NCI-H1105 (cell line): ENCODE measurements at places on chromosomes 7 and 10.

DNA sequence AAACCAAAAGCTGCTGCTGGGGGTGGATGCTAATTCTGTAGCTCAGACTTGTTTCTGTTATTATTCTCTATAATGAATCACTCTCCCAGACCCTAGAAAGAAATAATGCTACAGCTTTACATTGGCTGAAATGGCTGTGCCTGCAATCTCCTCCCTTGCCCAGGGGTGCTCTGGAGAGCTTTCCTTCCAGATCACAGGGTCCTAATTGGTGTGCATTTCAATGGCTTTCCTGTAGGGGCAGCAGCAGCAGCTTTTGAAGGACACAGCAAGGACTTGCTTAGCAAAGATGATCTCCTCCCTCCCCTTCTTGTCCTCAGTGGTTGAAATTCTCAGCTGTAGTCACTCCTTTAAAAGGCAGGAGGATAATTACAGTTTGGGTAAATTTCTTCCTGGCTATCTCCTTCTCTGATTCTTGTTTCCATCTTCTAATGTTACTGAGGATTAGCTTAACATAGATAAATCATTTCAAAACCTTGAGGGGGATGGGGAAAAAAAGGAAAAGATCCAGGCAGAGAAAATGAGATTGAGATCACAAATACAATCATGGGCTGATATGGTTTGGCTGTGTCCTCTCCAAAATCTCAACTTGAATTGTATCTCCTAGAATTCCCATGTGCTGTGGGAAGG is 120.2 kb upstream of the CTTNBP2 start:
- no peak for DNase-seq

DNA sequence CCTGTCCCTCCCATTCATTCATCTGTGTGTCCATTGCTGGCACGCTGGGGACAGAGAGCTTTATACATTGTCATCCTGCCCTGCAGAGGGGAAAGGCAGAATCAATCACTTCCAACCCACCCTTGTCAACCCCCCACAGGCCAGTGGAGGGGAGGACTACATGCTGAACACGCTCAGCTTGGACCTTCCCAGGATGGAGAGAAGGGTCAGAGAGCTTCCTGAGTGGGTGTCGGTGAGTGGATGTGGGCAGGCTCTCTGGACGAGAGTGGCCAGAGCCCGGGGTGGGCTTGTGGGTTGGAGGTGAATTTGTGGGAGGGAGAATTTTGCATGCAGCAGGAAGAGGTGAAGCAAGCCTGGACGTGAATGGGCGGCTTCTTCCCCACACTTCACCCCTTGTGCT is 93.9 kb downstream of the DNAJB6 start:
- no peak for DNase-seq

- DNase-seq = no peak
Measured at GRCh38 chr7:106448346-106448991, 163.7 kb upstream of the NAMPT start.

GRCh38 chr7:35828817-35829216 is 28.0 kb downstream of the SEPTIN7 start:
- no peak for DNase-seq

GRCh38 chr10:93745408-93746065 is 12.2 kb upstream of the LGI1 start:
- DNase-seq = no peak

- DNase-seq = no peak
Measured at GRCh38 chr10:127018766-127019165, 113.5 kb downstream of the DOCK1 start.

GRCh38 chr7:26454180-26454579 is 162.5 kb downstream of the SNX10 start:
- DNase-seq = no peak

GRCh38 chr7:114790521-114790920 is 131.4 kb upstream of the MDFIC start:
- no peak for DNase-seq

GRCh38 chr7:35714862-35715261 is 19.9 kb upstream of the HERPUD2 start:
- no peak for DNase-seq

- no peak for DNase-seq
Measured at GRCh38 chr7:28114056-28114455, 66.5 kb downstream of the JAZF1 start.

DNA sequence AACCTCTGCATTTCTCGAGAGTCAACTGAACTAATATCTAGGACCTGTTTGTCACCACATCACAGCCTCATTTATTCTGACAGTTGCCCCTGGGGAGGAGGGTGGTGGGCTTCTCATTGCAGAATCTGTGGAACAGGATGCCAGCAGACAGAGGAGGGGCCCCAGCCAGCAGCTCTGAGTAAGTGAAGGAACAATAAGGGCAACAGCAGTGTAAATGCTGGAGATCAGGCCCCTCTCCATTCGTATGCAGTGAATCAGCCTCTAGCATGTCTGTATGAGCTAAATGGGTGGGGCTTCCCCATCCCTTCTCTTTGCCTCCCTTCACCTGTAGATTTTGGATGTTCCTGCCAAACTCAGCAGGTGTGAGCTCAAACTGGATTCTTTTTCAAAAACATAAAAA is 7.7 kb upstream of the CPVL start:
- DNase-seq = no peak

- DNase-seq = no peak
Measured at GRCh38 chr10:103820101-103821062, 35.0 kb downstream of the SH3PXD2A start.

DNA sequence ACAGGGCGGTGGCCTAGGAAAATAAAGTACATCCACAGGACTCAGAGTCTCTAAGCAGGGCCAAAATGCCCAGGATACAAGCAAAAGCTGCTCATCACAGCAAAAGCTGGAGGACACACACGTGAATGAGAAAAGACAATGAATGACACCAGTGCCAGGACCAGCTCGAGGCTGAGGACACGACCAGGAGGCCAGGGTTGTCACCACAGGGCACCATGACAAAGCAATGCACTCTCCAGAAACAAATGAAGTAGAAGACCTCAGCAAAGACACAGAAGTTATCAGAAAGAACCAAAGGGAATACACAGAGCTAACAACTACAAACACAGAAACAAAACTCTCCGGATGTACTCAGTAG is 92.1 kb downstream of the FOXL3 start:
- no peak for DNase-seq

DNA sequence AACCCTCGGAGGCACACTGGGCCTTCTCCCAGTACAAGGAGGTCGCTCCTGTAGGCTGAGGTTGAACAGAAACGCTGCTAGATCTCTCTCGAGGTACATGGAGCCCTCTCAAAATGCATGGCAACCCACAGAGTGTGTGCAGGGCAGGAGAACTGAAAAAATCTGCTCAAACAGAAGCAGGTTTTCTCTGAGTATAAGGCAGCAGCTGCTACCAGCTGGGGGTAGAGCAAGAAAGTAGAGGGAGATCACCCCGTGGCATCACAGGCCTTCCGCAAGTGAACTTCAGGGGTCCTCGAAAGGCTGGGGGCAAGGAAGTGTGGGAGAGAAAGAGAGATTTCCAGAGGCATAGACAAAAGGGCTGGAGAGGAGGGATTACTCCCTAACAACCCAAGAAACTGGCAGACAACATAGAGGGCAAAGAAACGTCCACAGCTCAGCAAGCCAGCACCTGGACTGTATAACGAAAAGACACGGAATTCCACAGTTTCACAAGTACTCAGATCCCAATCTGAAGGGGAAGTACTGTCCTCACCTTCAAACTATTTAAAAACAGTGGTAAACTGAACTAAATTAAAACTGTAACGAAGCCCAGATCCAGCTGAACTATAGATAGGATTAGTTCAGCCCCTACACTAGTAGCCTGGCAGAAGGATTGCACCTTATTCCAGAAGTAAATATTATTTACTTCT is 299.2 kb downstream of the IPMK start:
- no peak for DNase-seq

DNA sequence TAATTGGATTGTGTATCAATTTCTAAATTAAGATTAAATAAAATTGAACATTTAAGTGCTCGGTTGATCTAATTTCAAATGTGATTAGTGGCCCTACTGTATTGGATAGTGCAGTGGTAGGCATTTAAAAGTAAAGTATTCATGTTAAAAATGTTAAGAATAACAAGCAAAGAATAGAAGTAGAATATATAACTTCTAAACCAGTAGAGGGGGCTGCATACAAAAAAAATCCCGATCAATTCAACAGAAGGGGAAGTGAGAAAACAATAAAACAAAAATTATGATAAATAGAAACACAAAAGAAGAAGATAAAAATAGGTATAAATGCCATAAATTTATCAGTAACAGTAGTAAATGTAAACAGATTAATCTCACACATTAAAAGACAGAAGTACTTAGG is 24.9 kb upstream of the WDFY4 start:
- DNase-seq = no peak

- DNase-seq = no peak
Measured at GRCh38 chr10:71778071-71778825, 4.9 kb upstream of the VSIR start.

DNA sequence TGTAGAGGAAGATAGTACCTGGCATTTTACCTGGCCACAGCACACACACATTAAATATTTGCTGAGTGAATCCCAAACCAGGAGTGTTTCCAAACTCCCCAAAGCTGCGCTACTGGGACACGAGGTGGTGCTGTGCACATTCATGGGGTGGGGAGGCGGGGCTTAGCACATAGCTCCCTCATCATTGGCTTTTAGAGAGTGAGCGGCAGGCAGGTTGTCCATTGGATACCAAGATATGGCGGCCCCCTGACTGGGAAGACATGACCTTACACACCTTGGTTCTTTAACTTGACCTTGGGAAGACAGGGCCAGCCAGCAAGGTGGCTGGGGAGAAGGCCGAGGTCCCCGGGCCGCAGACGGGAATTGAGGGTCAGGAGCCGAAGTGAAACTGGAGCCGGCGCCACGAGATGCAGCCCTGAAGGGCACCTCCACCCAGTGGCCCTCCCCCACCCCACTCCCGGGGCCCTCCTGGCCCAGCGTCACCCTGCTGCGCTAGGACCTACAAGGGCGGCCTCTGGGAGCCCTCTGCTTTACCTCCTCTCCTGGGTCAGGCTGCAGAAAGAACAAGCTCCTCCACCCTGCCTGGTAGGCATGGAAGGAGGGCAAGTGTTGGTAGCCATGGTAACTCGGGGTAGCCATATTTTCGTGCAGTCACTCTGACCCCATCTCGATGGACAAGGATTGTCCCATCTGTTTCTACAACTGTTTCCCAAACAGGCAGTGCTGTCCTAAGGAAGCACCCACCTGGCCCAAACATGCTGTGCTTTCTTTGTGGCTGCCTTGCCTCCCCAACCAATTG is 24.0 kb downstream of the TMEM176A start:
- DNase-seq = no peak

- no peak for DNase-seq
Measured at GRCh38 chr10:49572594-49573114, 33.7 kb upstream of the ERCC6 start.

GRCh38 chr7:139943401-139943800 is 114.3 kb downstream of the TBXAS1 start:
- DNase-seq = peak; percentile 55

DNA sequence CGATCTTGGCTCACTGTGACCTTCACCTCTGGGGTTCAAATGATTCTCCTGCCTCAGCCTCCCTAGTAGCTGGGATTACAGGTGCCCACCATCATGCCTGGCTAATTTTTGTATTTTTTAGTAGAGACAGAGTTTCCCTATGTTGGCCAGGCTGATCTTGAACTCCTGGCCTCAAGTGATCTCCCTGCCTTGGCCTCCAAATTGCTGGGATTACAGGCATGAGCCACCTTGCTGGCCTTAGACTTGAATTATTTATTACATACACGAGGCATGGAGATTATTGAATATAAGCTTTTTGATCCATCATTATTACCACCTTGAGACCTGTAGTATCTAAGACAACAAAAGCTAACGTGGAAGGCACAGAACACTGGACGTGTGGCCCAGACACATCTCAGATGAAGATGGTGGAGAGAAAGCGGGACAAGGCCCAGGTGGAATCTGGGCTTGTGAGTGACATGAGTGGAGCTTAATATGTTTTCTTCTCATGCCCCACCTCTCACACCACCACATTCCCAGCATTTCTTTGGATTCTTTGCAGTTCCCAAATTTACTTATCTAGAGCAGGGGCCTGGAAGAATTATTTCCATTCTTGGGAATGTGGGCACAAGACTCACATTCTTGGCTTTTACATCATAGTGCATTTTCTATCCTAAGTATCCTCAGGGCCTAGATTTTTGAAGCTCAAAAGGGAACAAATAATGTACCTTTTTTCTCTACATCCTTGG is 76.6 kb downstream of the SUGCT start:
- DNase-seq = no peak

GRCh38 chr7:112484671-112485167 is 3.9 kb downstream of the LSMEM1 start:
- no peak for DNase-seq

- DNase-seq = no peak
Measured at GRCh38 chr10:78278058-78278404, 244.4 kb downstream of the RPS24 start.

DNA sequence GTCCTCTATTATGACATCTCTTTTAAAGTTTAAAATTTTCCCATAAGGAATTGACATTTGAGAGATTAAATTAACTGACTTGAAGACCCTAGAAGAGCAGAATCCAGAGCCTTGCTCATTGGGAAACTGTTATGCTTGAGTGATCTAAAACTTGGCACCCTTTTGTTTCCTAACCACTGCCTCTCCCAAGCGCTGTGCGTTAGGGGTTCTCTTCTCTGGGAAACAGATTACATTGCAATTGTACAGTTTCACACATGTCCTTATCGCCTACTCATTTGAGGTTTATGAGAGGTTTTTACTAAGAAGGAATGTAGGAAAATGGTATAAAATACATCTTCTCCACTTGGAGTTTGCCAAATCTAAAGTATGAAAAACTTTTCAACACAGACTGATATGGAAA is 126.8 kb upstream of the AMPH start:
- no peak for DNase-seq

GRCh38 chr7:11336432-11336831 is 362.8 kb downstream of the PHF14 start:
- DNase-seq = no peak

GRCh38 chr7:143063741-143064140 is 11.6 kb downstream of the OR6V1 start:
- no peak for DNase-seq

- no peak for DNase-seq
Measured at GRCh38 chr10:14385596-14386593, 55.2 kb upstream of the FRMD4A start.

DNA sequence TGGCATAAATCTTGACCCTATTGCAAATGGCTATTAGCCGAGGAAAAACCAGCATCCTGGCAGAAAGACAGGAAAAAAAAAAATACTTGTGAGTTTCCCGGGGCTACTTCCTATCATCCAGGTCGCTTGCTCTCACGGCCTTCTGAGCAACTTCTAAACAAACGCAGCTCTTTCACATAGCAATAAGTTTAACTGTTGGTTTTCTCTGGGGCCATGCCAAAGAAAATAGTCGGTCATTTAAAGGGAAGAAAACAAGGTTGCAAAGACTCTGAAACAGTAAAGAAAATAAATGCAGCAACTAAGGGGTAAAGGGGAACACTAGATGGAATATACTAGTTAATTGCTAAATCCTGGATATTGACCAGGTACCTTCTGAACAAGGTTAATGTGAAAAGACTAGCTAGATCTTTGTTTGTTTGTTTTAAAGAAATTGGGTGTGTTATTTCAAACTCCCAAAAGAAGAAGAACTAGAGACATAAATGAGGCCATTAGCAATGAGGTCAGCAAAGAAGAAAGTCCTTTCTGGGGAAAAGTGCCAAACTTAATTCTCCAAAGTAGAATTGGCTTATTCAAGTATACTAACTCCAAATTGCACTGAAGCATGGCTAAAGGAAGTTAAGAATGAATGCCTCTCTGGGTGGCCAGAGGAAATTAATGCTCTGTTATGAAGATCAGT is 54.2 kb downstream of the SLC39A12 start:
- DNase-seq = no peak

- no peak for DNase-seq
Measured at GRCh38 chr7:106290319-106290718, 5.5 kb upstream of the NAMPT start.
